ENCODE measurements at places on chromosomes 1 and 21.
A peak's percentile ranks its signal among the peaks of the same experiment; 100 is the strongest.

- DNase-seq, result peak; percentile 70
These were observed 291.8 kb downstream of the DISC1 start for GRCh38 chr1:231918239-231919015.

DNA sequence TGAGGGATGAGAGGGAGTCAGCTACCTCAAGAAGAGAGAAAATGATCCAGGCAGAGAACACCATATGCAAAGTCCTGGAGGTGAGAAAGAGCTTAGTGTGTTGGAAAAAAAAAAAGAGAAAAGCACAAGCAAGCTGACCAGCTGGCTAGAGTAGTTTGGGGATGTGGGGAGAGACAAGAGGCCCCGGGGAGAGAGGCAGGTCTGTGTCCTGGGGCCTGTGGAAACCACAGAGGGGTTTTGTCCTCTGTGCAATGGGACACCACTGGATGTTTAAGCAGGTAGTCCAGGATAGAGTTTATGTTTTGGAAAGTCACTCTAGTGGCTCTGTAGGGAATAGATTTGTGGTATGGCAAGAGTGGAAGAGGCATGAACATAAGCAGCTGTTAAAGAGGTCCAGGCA is 14.4 kb upstream of the CHI3L1 start:
- DNase-seq, result no peak

DNA sequence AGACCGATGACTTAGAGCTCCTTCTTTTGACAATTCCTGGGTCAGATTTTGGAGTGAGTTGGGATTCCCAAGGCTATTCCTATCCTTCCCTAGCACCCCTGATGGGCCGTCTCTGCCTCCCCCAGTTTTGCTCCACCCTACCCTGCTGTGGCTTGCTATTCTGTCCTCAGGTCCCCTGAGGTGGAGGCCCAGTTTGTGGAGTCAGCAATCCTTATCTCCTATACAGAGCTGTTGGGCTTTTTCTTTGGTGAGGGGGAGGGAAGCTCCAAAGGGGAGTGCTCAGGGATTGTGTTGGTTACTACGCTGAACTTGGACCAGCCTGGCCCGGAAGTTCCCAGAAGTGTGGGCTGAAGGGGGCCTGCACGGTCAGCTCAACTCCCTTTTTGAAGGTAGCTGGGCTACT is 7.6 kb downstream of the SESN2 start:
- DNase-seq, result no peak

DNA sequence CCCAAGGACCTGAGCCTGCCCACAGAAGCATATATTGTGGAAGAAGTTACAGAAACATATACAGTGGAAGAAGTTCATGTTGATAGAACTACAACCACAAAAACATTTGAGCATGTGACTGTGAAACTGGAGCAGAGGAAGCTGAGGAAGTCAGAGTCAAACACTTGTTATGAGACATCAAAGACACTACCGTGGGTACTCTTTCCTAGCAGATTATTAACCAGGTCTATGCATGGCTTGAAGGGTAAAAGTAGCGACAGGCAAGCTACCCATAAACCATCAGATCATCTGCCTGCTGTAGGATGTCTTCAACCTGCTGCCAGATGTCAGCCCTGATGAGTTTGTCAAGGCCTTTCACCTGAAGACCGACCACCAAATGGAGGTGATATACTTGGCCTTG is 35.8 kb downstream of the IVNS1ABP start:
- no peak for DNase-seq

DNA sequence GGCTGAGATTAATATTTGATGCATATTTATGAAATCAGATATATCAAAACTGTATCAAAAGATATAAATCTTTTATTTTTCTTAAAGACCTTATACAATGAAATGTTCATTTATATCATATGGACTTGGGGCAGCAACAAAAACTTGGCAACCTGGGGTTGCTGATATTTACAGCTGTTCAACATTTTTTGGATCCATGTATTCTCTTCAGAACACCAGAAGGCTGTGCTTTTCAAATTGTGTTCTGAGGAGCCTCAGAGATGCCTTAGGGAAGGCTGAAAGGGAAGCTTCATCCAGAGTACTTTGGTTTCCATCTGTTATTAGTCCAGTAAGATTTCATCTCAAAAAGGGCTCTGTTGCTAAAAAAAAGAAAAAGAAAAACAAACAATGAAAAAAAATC is 94.8 kb downstream of the DISC1 start:
- DNase-seq, result no peak

DNA sequence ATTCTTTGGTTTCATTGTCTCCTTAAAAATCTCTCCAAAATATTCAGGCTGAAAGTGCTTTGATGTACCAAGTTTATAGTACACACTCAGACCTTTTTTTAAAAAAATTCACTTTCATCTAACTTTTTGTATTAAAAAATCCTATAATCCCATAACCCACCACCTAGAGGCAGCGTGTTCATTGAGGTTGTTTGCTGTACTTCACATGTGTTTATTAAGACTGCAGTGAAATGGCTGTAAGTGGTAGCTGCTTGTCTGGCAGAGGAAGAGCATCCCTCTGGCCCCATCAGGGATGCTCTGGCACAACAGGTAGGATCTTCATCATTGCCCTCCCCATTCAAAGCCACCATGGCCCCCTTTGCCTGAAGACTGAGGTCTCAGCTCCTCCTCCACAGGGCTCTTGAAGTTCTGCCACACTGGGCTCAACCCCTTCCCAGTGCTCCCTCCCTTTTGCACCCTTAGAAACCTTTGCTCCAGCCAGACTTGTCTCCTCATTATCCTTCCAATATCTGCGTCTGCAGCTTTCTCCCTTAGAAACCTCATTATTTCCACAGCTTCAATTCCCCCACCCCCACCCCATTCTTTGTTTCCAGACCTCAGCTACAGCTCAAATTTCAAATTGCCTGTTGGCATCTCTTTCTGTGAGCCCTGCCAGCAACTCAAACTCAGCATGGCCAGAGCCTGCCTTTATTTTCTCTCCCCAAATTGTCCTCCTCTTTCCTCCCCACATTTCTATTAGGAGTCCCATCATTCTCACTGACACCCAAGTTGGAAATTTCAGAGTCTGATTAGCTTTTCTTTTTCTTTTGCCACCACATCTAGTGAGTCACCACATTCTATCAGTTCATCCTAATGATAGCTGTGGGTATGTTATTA is 369.6 kb upstream of the USP24 start:
- DNase-seq, result peak; percentile 84

DNA sequence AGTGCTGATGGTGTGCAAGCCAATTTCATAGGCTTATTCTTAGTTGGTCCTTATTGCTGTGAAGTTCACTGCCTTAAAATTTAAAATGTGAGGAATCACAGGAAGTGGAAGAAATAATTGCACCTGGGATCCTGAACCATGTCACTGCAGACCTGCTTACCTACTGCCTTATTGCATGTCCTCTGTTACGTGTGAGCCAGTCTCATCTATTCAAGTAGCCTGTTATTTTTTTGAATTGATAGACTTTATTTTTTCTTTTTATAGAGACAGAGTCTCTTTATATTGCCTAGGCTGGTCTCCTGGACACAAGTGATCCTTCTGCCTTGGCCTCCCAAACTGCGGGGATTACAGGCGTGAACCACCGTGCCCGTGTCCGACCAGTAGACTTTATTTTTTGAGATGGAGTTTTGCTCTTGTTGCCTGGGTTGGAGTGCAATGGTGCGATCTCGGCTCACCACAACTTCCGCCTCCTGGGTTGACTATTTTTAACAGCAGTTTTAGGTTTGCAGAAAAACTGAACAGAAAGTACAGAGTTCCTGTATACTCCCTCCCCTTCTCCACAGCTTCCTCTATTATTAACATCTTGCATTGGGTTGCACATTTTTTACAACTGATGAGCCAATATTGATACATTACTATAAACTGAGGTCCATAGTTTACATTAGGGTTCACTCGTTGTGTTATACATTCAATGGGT is 14.0 kb upstream of the DISC1 start:
- no peak for DNase-seq

DNA sequence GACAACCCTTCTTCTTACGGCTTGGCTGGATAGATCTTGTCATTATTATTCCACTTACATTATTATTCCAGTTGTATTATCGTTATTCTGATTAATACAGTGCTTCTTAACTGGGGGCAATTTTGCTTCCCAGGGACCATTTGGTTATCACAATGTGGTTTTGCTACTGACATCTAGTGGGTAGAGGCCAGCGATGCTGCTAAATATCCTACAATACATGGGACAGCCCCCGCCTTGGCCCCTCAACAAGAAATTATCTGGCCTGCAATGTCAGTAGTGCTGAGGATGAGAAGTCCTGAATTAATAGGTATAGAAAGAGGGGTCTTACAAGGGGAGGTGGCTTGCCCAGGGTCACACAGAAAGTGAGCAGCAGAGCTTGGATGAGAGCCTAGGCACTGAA is 105.6 kb downstream of the PTPRU start:
- peak; percentile 13 for DNase-seq

GRCh38 chr1:193118194-193118593 is 3.6 kb upstream of the CDC73 start:
- DNase-seq, result no peak

GRCh38 chr1:204400882-204401510 is 10.6 kb downstream of the PPP1R15B start:
- no peak for DNase-seq

- DNase-seq, result peak; percentile 90
These were observed 26.4 kb downstream of the ABCA4 start for GRCh38 chr1:94094469-94095111.

GRCh38 chr1:157146244-157146643 is 8.0 kb upstream of the ETV3 start:
- DNase-seq, result no peak

GRCh38 chr1:2867861-2868260 is 66.4 kb upstream of the TTC34 start:
- DNase-seq, result no peak

GRCh38 chr1:153670859-153671627 is at the start of gene ILF2:
Gene ILF2 (minus strand): TSS chr1:153670993. CDS start chr1:153670922, 71 bp downstream.
- DNase-seq, result peak; percentile 99

GRCh38 chr1:29958271-29958670 is 721.9 kb downstream of the PTPRU start:
- no peak for DNase-seq

DNA sequence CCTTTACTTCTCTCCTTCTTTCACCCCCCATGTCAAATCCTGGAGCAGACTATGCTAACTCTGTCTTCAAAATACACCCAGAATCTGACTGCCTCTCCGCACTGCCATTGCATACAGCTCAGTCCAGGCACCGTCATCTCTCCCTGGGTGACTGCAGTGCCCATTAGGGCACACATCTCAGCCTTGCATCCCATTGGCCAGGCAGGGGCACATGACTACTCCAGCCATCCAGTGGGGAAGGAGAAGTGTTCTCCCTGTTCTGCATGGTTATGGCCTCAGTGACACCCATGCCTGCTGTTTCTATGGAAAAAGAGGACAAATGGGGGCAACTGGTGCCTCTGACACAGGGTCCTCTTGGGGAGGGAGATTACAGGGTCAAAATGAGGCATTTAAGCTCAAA is 270.5 kb downstream of the MATN1 start:
- no peak for DNase-seq

GRCh38 chr1:225004396-225004795 is 74.9 kb downstream of the DNAH14 start:
- peak; percentile 12 for DNase-seq

DNA sequence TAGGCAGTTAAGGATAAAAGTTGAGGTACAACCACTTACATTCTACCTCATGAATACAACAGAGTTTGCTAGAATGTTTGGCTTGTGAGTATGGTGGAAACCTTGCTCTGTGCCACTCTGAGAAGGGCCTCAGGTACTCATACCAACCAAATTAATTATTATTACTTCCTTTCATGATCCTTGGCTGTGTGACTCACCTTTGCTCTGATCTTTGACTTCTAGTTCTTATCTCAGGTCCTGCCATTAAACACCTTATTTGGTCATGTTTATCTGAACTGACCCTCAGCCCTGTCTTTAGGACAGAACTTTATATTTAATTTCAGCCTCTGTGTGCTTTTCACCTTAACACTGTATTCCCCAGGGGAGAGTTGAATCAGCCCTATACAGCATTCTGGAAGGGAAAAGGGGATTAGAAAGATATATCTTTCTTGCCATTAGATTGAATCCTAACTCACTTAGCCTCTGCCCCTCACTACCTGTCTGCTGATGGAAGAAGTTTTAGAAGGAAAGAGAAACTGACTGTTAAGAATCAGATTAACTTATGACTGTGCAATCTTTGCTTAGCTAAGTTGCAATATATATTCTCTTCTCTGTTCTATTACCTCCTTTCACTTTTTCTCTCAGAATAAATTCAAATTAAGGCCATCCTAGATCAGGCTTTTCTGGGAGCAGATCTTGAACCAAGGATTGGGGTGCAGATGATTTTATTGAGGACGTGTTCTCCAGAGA is 260.4 kb upstream of the DPYD start:
- no peak for DNase-seq

DNA sequence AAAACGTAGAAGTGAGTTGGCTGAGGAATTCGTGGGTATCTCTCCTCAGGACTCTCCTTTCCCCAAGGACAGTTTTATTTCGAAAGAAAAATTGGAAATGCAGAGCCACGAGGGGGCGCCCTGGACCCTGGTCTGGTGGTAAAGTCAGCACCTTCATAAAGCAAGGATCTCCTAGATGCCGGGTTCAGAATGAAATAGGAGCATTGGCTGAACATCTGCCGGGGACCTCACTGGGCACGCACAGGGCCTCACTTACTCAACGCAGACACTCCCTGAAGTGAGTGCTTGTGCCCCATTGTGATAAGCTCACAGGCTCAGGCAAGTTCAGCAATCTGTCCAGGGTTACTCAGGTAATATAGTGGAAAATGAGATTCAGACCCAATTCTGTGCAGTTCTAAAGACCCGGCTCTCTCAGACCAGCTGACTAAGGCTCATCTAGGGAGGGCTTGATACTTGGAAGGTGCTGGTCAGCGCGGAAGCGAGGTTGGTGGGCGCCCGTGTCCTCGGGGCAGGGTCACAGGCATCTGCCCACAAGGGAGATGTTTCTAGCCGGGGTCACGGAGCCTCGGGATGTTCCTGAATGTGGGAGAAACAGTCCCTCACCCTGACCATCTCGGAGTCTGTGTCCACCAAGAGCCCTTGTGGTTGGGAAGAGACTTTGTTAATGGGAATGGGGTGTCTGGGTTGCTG is 55.7 kb upstream of the ETV3 start:
- peak; percentile 68 for DNase-seq

GRCh38 chr1:63950023-63950422 is 176.2 kb downstream of the ROR1 start:
- no peak for DNase-seq

Data from astrocyte of the hippocampus (primary cell).